ENCODE measurements at places on chromosomes 1 and 21. TPM values are rescaled to one million over a fixed set of nuclear protein-coding genes. Genes with fewer than 3 reads are reported as not detected.

GRCh38 chr1:1210726-1211540, 3.0 kb downstream of the TNFRSF4 start:
- peaks cover 87% of the 10 kb centered on the region for H3K4me1 ChIP-seq
- no peak overlapping the region for H3K4me3 ChIP-seq
- H3K27ac ChIP-seq: no peak overlapping the region
- DNase-seq: peak; percentile 73
- H3K36me3 ChIP-seq: peaks cover 4% of the 10 kb centered on the region

DNA sequence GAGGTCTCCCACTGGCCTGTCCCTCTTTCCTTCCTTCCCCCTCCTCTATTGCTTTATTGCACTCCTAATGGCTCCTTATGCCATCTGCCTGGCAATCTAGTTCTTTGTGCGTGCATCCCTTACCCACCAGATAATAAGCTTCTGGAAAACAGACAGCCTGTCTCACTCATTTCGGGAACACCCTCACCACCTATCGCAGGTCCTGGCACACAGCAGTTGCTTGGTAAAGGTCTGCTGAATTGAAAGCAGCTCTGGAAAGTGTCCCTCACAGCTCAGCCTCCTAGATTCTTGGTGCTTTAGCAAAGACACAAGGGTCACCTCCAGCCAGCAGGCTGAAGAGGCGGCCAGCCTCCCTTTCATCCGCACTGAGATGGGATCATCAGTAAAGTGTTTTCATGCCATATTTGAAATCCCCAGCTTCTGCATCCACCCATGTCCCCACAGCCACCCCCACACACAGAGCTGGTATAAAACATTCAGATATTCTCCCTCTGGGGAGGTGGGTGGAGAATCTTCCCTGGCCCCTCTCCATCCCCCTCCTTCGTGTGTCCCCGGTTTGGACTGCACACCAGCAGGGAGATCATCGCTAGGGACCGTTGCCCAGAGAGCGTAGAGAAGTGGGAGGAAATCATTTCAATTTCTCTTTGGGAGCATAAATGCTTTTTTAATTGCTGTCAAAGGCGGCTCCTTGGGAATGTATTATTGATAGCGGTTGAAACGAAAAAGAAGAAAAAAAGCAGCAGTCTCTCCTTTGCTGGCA, 29.1 kb upstream of the ATP2B4 start:
- H3K4me1 ChIP-seq: peaks cover 8% of the 10 kb centered on the region
- no peak overlapping the region for H3K27ac ChIP-seq
- DNase-seq: no peak
- no peaks in the 10 kb centered on the region for H3K36me3 ChIP-seq

The CLDN14 gene
- total RNA-seq: not detected

The DNASE2B gene
- total RNA-seq: 0.94 TPM

DNA sequence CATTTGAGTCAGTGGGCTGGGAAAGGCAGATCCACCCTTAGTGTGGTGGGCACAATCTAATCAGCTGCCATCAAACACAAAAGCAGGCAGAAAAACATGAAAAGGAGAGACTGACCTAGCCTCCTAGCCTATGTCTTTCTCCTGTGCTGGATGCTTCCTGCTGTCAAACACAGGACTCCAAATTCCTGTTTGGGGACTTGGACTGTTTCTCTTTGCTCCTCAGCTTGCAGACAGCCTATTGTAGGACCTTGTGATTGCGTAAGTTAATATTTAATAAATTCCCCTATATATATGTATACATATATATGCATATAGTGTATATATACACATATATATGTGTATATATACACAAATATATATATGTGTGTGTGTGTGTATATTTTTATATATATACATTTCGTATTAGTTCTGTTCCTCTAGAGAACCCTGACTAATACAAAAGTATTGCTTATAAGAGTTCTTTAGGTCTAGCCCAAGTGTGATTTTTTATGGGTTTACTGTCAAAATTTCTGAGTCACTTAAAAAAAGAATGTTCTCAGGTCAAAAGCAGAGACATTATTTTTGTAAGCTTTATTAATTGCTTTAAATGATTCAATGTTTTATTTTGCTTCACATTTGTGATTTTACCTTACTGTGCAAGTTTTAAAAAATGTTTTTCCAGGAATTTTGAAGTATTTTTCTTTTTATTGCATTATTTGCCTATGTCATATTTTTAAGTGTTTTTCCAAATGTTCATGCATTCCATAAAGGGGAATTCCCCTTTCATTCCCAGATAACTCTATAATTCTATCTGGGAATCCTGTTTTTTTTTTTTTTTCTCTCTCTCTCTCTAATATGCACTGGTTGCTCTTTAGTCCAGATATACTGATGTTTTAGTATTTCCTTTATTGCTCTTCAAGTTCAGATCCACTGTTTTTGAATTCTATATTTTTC, 92.1 kb upstream of the ADAMTS5 start:
- H3K4me3 ChIP-seq: no peak overlapping the region
- no peaks in the 10 kb centered on the region for H3K36me3 ChIP-seq
- H3K4me1 ChIP-seq: no peaks in the 10 kb centered on the region
- no peak for DNase-seq

- DNase-seq: no peak
- H3K27ac ChIP-seq: no peak overlapping the region
- no peak overlapping the region for H3K4me3 ChIP-seq
- no peaks in the 10 kb centered on the region for H3K36me3 ChIP-seq
Observed at GRCh38 chr1:205444931-205445645, 10.8 kb downstream of the BLACAT1 start.

- H3K27me3 ChIP-seq: no peaks in the 10 kb centered on the region
- H3K4me3 ChIP-seq: no peak overlapping the region
- H3K27ac ChIP-seq: no peak overlapping the region
- H3K4me1 ChIP-seq: no peaks in the 10 kb centered on the region
- no peaks in the 10 kb centered on the region for H3K36me3 ChIP-seq
- no peak for DNase-seq
Observed at GRCh38 chr1:12488666-12489354, 129.2 kb downstream of the DHRS3 start.

DNA sequence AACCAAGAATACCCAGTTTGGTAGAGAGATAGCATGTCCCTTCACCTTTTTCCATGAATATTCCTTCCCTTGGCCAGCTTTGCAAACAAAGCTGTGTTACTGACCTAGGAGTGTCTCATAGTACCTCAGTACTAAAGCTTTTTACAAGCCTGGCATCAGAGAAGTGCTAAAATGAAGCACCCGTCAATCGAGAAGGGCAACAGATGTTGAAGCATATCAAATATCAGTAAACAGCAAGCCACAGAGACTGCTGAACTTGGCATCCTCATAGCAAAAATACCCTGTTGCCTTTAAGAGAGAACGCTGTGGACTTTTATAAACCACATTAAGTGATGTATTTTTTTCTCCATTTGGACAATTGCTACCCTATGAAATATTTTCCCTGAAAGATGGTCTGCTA, 128.6 kb upstream of the HOOK1 start:
- H3K36me3 ChIP-seq: no peaks in the 10 kb centered on the region
- H3K27me3 ChIP-seq: no peaks in the 10 kb centered on the region
- DNase-seq: no peak
- H3K27ac ChIP-seq: no peak overlapping the region

- no peaks in the 10 kb centered on the region for H3K27me3 ChIP-seq
- no peaks in the 10 kb centered on the region for H3K4me1 ChIP-seq
- H3K4me3 ChIP-seq: no peak overlapping the region
- no peak overlapping the region for H3K27ac ChIP-seq
- no peak for DNase-seq
Observed at GRCh38 chr21:45805321-45805720, 161.8 kb downstream of the PCBP3 start.

DNA sequence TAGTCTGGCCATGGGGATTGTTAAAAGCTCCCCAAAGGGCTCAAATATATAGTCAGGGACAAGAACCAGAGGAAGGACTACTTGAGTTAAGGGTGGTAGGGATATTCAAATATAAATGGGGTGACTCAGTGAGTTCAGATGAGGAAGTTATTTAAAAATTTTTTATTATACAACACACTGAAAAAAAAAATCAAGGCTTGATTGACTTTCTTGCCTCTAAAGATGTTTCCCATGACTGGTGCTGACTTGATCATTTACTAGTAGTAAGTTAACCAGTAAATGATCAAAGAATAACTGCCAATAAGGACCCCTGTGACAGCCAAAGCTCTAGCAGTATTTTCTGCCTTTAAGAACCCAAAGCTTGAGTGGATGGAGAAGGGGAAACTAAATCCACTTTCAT, 357.6 kb upstream of the NR5A2 start:
- no peaks in the 10 kb centered on the region for H3K4me1 ChIP-seq
- H3K27ac ChIP-seq: no peak overlapping the region

GRCh38 chr1:109989506-109990301, 5.1 kb downstream of the AHCYL1 start:
- DNase-seq: no peak
- no peaks in the 10 kb centered on the region for H3K36me3 ChIP-seq
- peaks cover 29% of the 10 kb centered on the region for H3K4me1 ChIP-seq

GRCh38 chr1:29196863-29197589, 15.3 kb upstream of the SRSF4 start:
- H3K36me3 ChIP-seq: peaks cover 6% of the 10 kb centered on the region
- no peak overlapping the region for H3K4me3 ChIP-seq
- peaks cover 11% of the 10 kb centered on the region for H3K4me1 ChIP-seq
- H3K27me3 ChIP-seq: no peaks in the 10 kb centered on the region

DNA sequence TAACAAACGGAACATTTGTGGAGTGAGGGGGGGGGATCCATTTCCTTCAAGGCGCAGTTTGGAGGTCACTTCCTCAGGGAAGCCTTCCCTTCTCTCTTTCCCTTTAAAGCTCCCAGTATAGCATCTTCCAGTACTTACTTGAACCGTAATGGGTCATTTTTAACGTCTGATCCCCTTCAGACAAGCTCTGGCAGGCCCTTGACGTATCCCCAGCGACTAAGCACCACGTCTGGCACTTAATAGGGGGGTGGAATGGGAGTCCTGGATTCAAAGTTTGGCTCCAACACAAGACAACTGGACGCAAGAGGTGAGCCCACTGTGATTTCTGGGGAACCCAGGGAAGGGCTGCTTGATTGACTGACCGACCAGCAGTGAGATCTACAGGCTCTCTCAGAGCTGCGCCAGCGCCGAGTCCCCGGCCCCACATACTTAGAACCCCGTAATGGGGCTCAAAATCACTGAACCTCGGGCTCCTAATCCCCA, 441 bp downstream of the YARS1 start:
- H3K4me3 ChIP-seq: peak overlapping the region; percentile 88
- no peaks in the 10 kb centered on the region for H3K36me3 ChIP-seq
- no peaks in the 10 kb centered on the region for H3K27me3 ChIP-seq
- no peak for DNase-seq
- peak overlapping the region; percentile 96 for H3K27ac ChIP-seq

GRCh38 chr1:217614200-217614712, 16.6 kb downstream of the GPATCH2 start:
- H3K4me1 ChIP-seq: no peaks in the 10 kb centered on the region
- no peaks in the 10 kb centered on the region for H3K27me3 ChIP-seq
- H3K27ac ChIP-seq: no peak overlapping the region
- no peak for DNase-seq

DNA sequence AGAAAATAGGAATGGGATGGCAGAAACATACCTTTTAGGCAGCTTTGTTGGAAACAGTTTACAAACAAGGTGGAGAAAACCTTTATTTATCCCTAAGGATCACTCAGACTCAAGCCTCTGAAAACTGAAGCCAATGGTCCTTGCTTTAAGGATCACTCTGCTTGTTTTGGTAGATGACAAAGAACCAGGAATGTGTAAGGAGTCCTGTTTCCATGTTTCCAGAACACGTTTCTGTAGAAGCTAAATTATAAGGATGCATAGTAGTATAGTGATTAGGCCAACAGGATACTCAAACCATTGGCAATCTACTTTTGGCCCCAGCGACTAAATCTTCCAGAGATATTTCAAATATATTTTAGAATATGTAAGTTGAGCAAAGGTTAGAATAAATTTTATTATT, 149.1 kb upstream of the HP1BP3 start:
- DNase-seq: no peak
- H3K36me3 ChIP-seq: no peaks in the 10 kb centered on the region
- H3K27me3 ChIP-seq: no peaks in the 10 kb centered on the region

DNA sequence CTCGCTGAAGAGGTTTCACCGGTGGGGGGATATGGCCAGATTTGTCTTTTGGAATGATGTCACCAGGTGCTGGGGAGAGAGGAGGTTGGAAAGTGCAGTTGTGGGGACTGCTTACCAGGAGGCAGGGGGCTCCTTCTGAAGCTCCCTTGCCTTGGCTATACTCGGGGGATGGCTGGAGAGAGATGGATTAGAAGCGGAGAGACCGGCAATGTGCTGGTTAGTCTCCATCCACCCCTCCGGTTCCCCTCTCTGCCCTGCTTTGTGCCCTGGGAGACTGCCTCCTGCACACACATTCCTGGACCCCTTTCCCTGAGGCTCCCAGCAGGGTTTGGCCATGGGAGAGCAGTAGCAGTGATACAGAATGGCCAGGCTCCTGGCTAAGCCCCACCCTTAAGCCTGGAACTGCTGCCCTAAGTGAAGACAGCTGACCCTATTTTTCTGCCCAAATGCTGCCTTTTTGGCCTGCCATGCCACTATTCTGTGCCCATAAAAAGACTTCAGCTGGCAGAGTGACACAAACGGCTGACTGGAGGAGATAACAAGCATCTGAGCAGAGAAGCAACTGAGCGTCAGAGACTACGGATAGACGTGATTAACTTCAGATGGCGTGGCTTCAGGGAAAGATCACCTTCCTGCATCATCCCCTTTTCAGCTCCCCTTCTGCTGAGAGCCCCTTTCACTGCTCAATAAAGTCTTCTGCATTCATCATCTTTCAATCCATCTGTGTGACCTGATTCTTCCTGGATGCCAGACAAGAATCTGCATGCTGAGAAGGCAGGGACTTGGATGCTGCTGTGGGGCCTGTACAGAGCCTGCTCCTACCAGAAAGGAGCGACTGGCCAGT, 14.5 kb upstream of the VPS13D start:
- no peak overlapping the region for H3K27ac ChIP-seq
- H3K36me3 ChIP-seq: no peaks in the 10 kb centered on the region
- H3K4me3 ChIP-seq: no peak overlapping the region
- H3K4me1 ChIP-seq: peaks cover 15% of the 10 kb centered on the region

The MAB21L3 gene
- 0.86 TPM for total RNA-seq

DNA sequence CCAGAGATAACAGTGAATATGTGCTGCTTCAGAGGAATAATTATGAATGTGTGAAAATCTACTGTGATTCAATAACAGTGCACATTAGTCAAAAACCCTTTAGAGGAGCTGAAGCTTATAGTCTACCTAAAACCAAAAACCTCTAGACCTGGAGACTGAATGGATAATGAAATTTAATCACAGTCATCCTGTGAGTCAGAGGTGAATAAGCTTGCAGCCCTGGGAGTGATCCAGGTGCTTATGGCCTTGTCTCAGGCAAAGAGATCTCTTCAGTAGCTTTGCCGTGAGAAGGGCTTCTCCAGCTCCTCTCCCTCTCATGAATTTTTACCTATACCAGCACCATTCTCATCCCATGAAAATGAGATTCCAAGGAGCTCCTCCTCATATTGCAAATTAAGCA, 81.3 kb upstream of the RGS4 start:
- H3K4me3 ChIP-seq: no peak overlapping the region
- H3K4me1 ChIP-seq: no peaks in the 10 kb centered on the region
- H3K36me3 ChIP-seq: no peaks in the 10 kb centered on the region
- peaks cover 4% of the 10 kb centered on the region for H3K27me3 ChIP-seq

GRCh38 chr1:117389284-117389683, 22.0 kb downstream of the MAN1A2 start:
- H3K4me3 ChIP-seq: no peak overlapping the region
- no peaks in the 10 kb centered on the region for H3K27me3 ChIP-seq
